ENCODE measurements at places on chromosomes 13 and 19.

DNA sequence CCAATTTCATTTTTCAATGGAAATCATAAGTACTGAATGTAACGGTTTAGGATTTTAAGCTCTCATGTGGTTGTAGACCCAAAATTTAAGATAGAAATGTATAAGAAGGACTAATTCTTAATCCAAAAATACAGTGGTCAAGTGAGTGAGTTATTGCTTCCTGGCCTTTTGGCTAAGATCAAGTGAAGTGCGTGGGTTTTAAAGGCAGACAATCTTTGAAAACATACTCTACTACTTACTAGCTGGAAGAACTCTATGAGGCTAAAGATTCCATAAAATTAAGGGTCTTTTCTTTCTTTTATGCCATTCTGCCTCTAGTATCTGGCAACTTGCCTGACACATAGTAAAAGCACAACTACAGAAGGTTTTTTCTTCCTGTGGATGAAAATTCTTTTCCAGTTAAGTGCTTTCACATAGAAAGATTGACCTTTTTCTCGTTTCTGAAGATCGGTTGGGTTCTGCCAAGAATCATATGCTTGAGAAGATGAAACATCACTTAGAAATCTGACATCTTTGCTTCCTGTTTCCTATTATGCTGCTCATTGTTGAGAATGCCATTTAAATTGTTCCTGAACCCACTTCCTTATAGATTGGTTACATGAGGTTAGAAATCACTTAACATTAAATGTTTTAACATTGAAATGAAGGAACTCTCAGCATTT, 26.4 kb upstream of the SCEL start:
- no peak for DNase-seq

DNA sequence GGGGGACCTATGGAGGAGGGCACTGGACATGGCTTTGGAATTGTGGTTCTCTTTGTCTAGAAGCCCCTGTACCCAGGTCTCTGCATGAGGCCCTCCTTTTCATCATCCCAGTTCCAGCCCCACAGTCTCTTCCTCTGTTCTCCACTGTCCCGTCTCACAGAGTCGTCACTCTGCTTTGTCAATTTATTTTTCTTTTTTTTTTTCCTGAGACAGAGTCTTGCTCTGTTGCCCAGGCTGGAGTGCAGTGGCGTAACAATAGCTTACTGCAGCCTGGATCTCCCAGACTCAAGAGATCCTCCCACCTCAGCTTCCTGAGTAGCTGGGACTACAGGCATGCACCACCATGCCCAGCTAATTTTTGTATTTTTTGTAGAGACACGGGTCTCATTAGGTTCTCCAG, 619 bp upstream of the EXOC3L2 start:
- no peak for DNase-seq

GRCh38 chr13:44748439-44748838, 172.3 kb upstream of the TSC22D1 start:
- no peak for DNase-seq

- no peak for DNase-seq
These were observed 1.5 kb downstream of the GPC6 start for GRCh38 chr13:93227878-93228642.

GRCh38 chr19:45322311-45322710, 364 bp downstream of the CKM start:
- DNase-seq, result no peak

- no peak for DNase-seq
These were observed 90.5 kb downstream of the STARD13 start for GRCh38 chr13:33194820-33195692.

GRCh38 chr13:108326309-108326708, 56.8 kb downstream of the TNFSF13B start:
- no peak for DNase-seq

- no peak for DNase-seq
These were observed 11.3 kb downstream of the SHANK1 start for GRCh38 chr19:50708179-50708879.
